ENCODE measurements at places on chromosomes 3 and 15. TPM values are rescaled to one million over a fixed set of nuclear protein-coding genes. Genes with fewer than 3 reads are reported as not detected.

The NEDD4 gene
- total RNA-seq = 43.2 TPM

The POTEB2 gene
- total RNA-seq = not detected

The ENTPD3 gene
- total RNA-seq = not detected

The LRTM1 gene
- total RNA-seq = not detected

The SCAMP5 gene
- total RNA-seq = 2.2 TPM

The CIB1 gene
- 31.9 TPM for total RNA-seq
